ENCODE measurements at places on chromosomes 3 and 15.

- DNase-seq, result no peak
- no peak within 1 kb of the TSS for H3K4me3 ChIP-seq
- H3K27me3 ChIP-seq, result peaks cover 27% of the 10 kb centered on the region
- no peaks in the 10 kb centered on the region for H3K4me1 ChIP-seq
These were observed at the start of gene LRRC15 for GRCh38 chr3:194369522-194370279. LRRC15 (minus strand) TSS chr3:194369743; CDS start chr3:194361043, 8,700 bp downstream.

DNA sequence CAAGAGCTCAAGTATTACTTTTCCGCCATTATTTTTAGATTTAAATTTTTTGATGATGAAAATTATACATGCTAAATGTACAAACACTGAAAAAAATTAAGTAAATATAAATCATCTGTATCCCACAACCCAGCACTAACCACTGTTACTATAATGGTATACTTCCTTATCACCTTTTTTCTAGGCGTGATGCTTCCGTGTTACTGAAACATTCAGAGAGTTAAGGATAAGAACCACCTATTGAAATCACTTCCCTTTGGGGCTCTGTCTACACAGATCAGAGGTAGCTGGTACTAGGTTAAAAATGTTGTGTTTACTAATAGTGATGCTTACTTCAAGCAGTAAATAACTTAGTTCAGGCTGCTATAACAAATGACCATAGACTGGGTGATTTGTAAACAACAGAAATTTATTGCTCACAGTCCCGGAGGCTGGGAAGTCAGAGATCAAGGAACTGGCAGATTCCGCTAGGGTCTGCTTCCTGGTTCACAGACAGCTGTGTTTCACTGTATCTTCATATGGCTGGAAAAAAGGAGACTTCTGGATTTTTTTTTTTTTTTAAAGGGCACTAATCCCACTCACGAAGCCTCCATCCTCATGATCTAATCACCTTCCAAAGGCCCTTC, 6.4 kb downstream of the SNX4 start:
- peaks cover 66% of the 10 kb centered on the region for H3K36me3 ChIP-seq
- DNase-seq, result no peak
- H3K27ac ChIP-seq, result no peak overlapping the region
- H3K4me3 ChIP-seq, result no peak overlapping the region
- peaks cover 27% of the 10 kb centered on the region for H3K4me1 ChIP-seq

- no peak for DNase-seq
- H3K4me3 ChIP-seq, result no peak overlapping the region
- no peak overlapping the region for H3K27ac ChIP-seq
These were observed 62.8 kb upstream of the SNRPA1 start for GRCh38 chr15:101357885-101358284.

DNA sequence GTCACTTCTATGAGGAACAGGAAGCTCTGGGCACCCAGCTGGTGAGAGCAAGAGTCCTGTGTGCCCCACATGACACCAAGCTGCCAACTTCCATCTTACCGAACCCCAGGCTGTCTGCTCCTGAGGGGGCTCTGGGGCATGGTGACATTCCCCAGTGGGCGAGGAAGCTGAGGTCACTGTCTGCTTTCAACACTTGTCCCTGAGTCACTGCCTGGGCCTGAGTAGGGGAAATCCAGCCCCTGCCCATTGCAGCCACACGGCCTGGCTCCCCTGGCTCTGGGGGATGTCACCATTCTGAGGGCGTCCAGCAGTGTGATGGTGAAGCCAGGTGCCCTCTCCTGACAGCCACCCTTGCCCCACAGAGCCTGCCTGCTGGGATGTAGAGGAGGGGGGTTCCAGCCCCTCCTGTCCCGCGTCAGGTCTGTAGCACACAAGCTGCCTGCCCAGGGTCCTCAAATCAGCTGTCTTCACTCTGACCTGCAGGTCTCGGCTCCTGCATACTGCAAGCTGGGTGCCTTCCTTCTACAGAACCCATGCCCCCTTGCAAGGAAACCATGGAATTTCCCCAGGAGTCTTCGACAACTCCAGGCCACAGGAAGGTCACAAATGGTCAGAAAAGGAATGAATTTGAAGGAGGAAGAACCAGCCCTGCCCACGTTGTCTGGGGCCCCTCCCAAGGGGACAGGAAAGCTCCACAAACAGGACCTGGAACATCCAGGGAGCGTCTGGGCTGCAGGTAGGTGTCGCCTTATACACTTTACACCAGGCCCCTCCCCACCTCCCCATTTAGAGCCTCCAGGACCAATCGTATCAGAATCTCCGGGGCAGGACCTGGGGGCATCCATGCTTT, 69.9 kb upstream of the GATM start:
- peaks cover 6% of the 10 kb centered on the region for H3K4me1 ChIP-seq
- H3K27ac ChIP-seq, result no peak overlapping the region
- DNase-seq, result no peak
- no peak overlapping the region for H3K4me3 ChIP-seq

DNA sequence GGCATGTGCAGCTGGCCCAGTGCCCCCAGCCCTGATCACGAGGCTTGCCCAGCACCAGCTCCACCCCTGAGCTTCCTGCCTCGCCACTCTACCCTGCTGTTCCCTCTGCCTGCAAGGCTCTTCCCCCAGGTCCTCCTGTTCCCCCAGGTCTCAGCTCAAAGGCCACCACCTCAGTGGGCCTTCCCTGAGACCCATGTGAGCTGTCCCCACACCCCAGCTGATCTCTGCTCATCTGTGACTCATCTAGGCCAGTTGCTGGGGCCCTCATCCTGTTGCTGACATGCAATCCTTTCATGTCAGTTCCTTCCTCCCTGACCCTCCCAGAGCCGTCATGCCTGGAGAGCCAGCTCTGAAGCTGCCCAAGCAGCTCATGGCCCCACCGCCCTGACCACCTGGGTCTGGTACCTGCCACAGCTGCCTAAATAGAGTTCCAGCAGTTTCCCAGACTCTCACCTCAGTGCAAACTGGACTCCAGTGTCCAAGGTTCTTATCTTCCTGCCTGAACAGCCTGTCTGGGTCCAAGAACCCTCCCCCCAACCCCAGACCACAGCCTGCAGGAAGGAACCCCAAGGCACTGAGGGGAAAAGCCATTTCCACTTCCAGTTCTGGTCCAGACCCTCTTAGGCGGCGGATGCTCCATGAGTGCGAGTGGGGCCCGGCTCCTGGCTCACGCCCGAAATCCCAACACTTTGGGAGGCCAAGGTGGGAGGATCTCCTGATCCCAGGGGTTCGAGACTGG, 116.6 kb upstream of the IQSEC1 start:
- no peak overlapping the region for H3K27ac ChIP-seq
- no peak overlapping the region for H3K4me3 ChIP-seq
- H3K4me1 ChIP-seq, result peaks cover 7% of the 10 kb centered on the region
- DNase-seq, result no peak

- no peak for DNase-seq
- H3K4me1 ChIP-seq, result peaks cover 6% of the 10 kb centered on the region
- H3K4me3 ChIP-seq, result no peak overlapping the region
- H3K27ac ChIP-seq, result no peak overlapping the region
- H3K27me3 ChIP-seq, result peaks cover 8% of the 10 kb centered on the region
These were observed 13.4 kb downstream of the APOD start for GRCh38 chr3:195570344-195570743.

DNA sequence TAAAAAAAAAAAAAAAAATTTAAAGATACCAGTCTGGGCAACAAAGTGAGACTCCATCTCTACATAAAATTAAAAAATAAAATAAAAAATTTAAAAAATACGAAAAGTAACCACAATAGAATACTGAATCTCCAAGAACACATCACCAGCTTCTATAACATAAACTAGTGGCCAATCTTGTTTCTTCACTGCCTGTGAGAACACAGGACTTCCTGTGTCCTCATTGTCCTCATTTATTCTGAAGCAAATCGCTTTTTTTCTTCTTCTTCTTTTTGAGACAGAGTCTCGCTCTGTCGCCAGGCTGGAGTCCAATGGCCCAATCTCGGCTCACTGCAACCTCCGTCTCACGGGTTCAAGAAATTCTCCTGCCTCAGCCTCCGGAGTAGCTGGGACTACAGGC, 28.6 kb upstream of the RAB7A start:
- H3K27ac ChIP-seq, result no peak overlapping the region
- peaks cover 2% of the 10 kb centered on the region for H3K27me3 ChIP-seq
- no peak for DNase-seq
- no peaks in the 10 kb centered on the region for H3K36me3 ChIP-seq
- H3K4me1 ChIP-seq, result no peaks in the 10 kb centered on the region
- no peak overlapping the region for H3K4me3 ChIP-seq

- H3K36me3 ChIP-seq, result no peaks in the 10 kb centered on the region
- DNase-seq, result no peak
- H3K4me1 ChIP-seq, result peaks cover 5% of the 10 kb centered on the region
- peaks cover 29% of the 10 kb centered on the region for H3K27me3 ChIP-seq
- no peak overlapping the region for H3K4me3 ChIP-seq
- no peak overlapping the region for H3K27ac ChIP-seq
These were observed 356.3 kb upstream of the C2CD4B start for GRCh38 chr15:62521396-62521795.

GRCh38 chr3:171038342-171038741, 11.8 kb upstream of the SLC2A2 start:
- no peaks in the 10 kb centered on the region for H3K4me1 ChIP-seq
- DNase-seq, result no peak
- no peak overlapping the region for H3K27ac ChIP-seq
- H3K4me3 ChIP-seq, result no peak overlapping the region
- peaks cover 59% of the 10 kb centered on the region for H3K27me3 ChIP-seq
- H3K36me3 ChIP-seq, result no peaks in the 10 kb centered on the region

All from activated T-helper 2 cell treated with anti-CD3 and anti-CD28 coated beads, Interferon-gamma antibody, Interleukin-2, Interleukin-4, amounts not matched to agents 10 μg/mL and 5 μg/mL and 100 μg/mL, durations not matched to agents 14 hours and 24 hours and 36 hours (primary cell).